Activated naive CD8-positive, alpha-beta T cell treated with anti-CD3 and anti-CD28 coated beads, Interleukin-2, amount 10 ng/mL, durations not matched to agents 7 days and 5 days (primary cell): ENCODE measurements at places on chromosomes 7 and 10. TPM values are rescaled to one million over a fixed set of nuclear protein-coding genes. Genes with fewer than 3 reads are reported as not detected.

GRCh38 chr7:146902728-146903127 is 786.1 kb downstream of the CNTNAP2 start:
- no peak for DNase-seq

GRCh38 chr10:91367127-91367531 is 43.0 kb upstream of the HECTD2 start:
- DNase-seq = no peak

GRCh38 chr7:28062197-28062991 is 118.2 kb downstream of the JAZF1 start:
- peak; percentile 56 for DNase-seq

The SEMA3D gene
- total RNA-seq = not detected

- DNase-seq = no peak
Observed at GRCh38 chr10:98971464-98971863, 264.2 kb downstream of the HPSE2 start.

GRCh38 chr10:60098677-60099601 is 192.6 kb upstream of the CCDC6 start:
- DNase-seq = no peak

DNA sequence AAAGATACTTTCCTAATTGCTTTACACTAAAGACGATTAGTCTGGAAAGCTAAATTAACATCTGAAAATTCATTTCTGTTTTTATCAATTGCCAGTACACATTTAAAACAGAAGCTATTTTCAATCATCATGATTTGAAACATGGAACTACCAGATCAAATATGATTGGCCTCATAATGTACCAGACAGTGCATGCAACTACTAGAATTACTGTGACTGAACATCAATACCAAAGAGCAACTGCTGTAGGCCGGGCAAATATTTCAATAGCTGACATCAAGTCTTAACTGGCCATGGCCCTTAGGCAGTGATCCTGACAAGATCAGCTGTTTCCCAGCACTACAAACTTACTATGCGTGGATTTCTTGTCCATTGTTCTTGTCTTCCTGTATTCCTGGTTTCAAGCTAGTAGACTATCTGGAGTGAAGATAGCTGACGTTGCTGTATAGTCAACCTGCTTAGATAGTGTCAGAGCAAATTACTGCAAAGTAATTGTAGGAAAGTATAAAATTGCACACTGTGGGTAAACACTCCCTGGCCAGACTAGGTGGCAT is 21.7 kb upstream of the WNT16 start:
- no peak for DNase-seq

The RGR gene
- total RNA-seq = not detected

The KEL gene
- total RNA-seq = 1.2 TPM

- DNase-seq = no peak
Observed at GRCh38 chr10:95211606-95212279, 17.7 kb downstream of the ACSM6 start.

DNA sequence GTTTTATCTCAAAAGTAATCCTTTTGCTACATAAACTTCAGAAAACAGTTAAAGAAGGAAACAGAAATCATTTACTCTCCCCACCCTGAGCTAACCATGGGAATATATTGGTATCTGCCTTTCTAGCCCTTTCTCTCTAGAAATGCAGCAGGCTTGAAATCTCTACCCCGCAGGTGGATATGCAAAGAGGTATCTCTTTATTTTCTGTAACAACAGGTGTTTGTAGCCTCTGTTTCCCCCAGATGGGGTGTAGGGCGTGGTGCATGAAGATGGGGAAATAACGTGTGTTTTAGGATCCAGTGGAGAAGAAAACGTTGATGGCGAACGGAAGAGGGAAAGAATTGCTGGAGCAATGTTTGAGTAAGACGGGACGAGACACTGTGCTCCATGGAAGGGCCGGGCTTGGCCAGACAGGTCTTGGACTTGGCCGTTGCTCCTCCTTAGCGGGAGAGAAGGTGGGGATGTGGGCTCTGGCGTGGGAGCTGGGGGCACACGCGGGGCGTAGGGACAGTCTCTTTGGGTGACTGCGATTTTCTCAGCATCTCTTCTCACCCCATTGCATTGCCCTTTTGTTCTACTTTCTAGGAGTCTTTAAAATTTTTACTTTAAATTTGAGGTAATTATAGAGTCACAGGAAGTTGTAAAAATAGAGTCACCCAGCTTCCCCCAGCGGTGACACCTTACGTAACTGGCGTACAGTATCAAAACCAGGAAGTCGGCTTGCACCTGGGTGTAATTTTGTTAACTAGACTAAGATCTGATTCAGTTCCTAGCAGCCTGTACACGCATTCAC is 82.9 kb downstream of the ELFN1 start:
- no peak for DNase-seq
